ENCODE measurements at places on chromosomes 4 and X.

DNA sequence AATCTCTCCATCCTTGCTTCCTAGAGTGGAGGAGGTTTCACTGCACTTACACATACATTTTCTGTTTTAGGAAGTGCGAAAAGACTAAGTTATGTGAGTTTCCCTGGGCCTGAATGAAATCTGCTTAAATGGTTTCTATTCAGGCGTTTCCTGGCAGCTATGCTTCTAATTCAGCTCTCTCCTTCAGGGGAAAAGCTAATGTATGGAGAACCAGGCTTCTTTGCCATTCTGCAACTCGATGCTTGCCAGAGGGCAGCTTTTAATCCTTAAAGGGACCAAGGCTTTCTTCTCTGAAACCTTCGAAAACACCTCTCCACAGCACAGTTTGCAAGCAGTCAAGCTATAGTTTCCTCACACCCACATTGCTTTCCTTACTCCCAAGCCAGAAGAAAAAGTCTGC is 89.5 kb upstream of the ARX start:
- DNase-seq: no peak

DNA sequence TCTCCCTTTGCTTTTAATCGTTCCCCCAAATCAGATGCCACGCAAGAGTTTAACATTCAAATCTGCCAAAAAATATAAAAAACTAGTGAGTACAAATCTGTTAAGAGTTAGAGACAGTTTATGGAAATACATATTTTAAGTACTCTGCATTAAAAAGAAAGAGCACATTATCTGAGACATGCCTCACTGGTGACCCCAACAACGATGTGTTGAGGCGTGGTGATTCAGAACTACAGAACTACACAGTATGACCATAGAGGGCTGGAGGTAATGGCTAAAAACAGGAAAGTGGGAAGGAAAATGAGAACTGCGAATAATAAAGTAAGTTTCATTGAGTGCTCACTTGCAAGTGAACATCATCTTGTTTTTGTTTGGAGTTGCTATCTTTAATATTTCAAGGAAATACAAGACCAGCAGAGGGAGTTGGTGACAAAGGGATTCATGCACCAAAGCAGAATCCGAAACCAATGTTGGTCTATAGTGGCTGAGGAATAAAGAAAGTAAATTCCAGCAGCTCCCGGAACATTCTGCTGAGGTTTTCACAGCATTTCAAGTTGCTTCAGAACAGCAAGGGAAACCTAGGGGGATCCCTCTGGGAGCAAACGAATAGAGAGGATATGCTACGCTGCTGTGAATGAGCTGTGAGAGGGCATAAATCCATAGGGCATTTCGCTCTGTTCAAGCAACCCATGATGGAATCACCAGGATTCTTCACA is 92.2 kb downstream of the DCHS2 start:
- DNase-seq: no peak

- no peak for DNase-seq
Measured at GRCh38 chrX:148871422-148872160, 371.2 kb downstream of the AFF2 start.

DNA sequence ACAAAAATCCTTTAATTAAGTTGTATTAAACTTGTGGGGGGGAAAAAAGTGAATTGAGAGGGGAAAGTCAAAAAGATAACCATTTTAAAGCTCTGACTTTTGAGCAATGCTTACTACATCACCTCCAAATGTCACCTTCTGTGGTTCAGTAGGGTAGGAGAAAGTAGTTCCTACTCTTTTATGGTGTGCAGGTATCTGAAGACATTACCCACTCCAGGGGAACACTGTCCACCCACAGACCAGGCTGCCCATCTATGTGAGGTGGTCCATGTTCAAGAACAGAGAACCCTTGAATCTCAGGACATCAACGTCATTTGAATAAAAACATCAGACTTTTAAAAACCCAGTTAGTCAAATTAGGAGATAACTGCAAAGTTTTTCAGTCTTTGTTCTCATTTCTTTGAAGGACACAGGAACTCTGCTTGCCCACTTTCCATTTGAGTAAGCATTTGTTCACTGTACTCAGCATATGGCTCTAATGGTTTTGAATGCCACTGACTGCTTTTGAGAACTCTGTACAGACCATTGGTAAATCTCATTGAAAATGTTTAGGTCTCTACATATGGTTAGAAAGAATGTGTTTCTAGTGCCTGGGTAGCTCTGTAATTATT is 18.4 kb downstream of the NMU start:
- no peak for DNase-seq

- DNase-seq: no peak
Measured at GRCh38 chr4:94690851-94691254, 66.9 kb upstream of the BMPR1B start.

- DNase-seq: no peak
Measured at GRCh38 chr4:71558248-71558647, 219.4 kb downstream of the SLC4A4 start.

DNA sequence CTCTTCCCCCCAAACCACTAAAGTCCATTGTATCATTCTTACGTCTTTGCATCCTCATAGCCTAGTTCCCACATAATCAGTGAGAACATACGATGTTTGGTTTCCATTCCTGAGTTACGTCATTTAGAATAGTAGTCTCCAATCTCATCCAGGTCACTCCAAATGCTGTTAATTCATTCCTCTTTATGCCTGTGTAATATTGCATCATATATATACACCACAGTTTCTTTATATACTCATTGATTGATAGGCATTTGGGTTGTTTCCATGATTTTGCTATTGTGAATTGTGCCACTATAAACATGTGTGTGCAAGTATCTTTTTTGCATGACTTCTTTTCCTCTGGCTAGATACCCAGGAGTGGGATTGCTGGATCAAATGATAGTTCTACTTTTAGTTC is 57.2 kb downstream of the ARFIP1 start:
- no peak for DNase-seq

DNA sequence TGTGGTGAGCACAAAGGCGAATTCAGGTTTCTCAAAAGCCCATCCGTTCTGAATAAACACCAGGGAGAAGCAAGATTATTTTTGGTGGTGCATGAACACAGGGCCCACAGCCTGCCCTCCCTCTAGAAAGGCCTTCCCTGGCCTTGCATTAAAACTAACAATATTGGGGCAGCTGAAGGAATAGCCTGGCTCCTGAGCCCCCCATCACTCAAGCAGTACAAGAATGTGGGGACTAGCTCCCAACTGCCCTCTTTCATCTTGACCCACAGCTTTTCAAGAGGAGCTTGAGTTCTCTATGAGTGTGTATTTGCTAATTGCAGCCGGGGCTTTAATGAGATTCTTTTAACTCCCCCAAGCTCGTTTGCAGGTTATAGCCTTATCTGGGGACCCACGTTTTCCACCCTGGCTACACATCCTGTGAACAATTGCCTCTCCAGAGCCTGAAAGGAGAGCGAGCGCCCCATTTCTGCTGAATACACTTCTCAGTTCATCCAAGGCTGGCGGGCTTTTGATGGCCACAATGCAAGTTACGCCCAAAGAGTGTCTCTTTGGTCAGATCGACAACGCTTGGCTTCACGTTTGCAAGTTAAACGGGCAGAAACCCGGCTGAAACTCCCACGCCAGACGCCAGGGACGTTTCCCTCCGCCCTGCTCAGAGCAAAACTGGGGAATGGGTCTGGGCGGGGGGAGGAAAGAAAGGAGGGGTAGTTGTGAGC is 4.7 kb upstream of the GSX2 start:
- DNase-seq: peak; percentile 41

- no peak for DNase-seq
Measured at GRCh38 chr4:38781854-38782261, 932 bp downstream of the TLR10 start.

- no peak for DNase-seq
Measured at GRCh38 chrX:54173791-54174190, 9.3 kb downstream of the FAM120C start.

DNA sequence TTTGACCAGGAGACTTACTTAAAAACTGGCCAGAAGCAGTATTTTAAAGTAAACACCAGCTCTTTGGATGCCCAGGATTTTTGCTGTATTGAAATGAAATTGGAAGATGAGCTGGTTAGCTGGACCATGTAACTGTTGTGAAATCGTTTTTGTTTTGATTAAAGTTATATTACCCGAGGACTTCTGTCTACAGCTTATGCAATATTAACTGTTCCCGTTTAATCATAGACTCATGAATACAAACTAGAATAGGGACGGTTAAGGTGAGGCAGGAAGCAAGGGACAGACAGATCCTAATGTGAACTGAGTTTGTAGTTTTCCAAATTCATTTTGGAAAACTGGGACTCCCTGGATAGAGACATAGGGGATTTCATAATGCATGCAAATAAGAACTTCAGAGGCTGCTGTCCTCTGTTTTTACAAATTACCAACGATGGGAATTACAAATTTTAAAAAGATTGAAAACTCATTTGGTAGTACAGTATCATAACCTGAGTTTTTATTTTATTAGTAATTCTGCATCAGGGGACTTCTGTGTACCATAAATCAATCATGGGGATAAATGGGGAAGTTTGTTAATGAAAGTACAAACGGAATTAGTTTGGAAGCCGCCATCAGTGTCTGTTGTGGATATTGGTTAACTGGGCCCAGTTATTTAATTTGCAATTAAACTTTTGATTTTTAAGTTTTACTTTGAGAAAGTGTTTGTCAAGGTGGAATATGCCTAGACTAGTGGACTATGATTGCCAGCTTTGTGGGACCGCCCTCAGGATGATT is 304.4 kb downstream of the AFF2 start:
- DNase-seq: no peak

- peak; percentile 68 for DNase-seq
Measured at GRCh38 chrX:14039344-14039743, 9.7 kb upstream of the GEMIN8 start.

DNA sequence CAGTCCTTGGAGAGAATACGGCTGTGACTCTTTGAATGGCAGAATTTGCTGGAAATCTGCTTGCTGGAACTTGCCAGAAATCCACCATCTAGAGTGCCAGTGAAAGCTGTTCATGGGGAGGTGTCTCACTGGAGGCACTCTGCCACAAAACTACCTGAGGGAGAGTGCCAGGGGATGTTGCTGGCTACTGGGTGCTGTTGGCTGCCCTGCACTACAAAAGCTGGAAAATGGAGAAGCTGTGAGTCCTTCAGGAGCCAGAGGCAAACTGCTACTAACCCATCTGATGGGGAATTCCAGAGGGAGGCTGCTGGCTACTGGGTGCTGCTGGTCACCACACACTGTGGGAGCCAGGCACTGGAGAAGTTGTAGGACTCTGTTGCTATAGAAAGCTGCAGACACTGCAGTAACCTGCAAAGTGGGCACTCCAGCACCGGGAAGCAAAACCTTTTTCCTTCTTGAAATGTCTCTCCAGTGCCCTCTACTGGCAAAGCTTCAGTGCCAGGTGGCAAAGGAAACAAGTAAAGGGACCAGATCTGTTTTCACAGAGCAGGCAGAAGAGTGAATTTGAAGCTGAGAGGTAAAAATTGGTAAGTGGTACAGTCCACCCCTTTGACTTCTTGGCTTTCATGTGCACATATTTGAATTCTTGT is 47.8 kb upstream of the HSD17B10 start:
- DNase-seq: peak; percentile 90

DNA sequence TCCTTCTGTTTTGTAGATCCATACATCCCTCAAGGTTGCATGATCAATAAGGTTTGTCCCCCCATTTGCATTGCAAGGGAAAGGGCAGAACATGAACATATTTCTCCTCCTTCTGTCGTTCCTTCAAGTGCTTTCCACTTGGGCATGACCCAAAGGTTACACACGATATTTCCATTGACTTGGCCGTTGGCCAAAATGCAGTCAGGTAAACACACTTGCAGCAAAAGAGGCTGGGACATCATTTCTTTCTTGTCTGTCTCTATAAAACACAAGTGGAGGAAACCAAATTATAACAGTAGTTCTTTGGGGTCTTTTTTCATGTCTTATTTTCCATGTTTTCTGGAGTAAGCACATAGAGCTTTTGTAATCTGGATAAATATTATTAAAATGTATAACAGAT is 156.1 kb downstream of the FRAS1 start:
- no peak for DNase-seq

DNA sequence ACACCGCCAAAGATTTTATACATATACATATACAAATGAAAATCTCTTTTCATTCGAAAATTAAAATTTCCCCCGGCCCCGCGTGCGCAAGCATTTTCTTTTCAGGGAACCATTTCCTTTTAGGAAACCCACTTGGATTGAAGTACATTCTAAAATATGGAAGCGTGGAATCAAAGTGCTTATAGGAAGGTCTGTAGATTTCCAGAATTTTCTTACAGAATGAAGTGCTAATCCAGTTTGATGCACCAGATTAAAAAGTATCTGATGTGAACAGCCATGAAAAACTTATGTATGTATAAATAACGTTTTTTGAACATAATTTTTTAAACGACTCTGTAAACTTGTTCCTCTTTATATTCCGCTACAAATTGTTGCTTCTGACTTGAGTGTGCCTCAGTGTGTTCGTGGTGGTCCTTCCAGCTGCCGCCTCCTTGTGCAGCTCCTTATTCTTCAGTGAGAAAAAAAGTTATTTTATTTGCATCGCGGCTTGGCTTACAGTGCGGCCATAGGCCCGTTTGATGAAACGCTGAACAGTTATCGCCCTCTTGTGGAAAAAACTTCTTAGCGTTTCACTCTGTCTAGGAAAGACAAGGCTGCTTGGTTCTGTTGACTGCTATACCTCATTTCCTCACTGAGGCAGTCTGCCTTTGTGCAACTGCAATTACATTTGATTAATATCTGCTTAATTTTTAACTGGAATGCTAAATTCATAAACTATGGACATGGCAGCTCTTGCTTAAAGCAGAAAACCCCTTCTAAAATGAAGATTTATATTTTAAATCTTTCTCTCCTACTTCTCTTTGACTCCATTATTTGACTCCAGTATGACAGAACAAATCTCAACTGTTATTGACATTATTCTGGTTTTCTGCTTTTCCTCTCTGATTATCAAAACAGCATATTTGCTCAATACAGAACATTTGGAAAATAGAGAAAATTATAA is 4.7 kb upstream of the NKX6-1 start:
- DNase-seq: peak; percentile 96

DNA sequence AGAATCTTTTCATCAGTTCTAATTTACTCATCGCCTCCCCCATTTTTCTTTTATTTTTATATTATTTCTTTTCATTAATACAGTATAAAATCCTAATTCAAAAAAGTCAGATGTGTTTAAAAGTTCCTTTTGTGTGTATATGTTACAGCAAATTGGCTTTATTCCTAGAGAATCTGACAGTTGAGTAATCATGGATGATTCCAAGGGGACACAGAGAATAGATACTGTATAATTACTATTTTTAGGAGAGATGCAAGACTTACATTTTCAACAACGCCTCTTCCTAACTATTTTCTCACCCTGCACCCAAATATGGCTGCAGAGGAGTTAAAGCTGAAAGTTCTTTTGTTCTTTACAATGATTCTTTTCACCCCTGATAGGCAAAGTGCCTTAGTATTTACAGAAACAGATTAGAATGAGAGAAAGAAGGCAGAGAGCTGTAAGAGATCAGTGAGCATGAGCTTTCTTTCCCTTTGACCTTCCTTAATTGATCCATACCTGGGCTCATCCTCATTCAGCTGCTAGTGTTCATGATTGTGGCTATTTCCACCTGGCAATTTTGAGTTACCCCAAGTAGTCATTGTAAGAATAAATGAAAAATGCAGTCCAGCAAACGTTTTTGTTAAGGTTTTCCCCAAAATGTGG is 210.8 kb downstream of the SLC4A4 start:
- DNase-seq: no peak
